ENCODE measurements at places on chromosomes 1 and 21. TPM values are rescaled to one million over a fixed set of nuclear protein-coding genes. Genes with fewer than 3 reads are reported as not detected.
A peak's percentile ranks its signal among the peaks of the same experiment; 100 is the strongest.

DNA sequence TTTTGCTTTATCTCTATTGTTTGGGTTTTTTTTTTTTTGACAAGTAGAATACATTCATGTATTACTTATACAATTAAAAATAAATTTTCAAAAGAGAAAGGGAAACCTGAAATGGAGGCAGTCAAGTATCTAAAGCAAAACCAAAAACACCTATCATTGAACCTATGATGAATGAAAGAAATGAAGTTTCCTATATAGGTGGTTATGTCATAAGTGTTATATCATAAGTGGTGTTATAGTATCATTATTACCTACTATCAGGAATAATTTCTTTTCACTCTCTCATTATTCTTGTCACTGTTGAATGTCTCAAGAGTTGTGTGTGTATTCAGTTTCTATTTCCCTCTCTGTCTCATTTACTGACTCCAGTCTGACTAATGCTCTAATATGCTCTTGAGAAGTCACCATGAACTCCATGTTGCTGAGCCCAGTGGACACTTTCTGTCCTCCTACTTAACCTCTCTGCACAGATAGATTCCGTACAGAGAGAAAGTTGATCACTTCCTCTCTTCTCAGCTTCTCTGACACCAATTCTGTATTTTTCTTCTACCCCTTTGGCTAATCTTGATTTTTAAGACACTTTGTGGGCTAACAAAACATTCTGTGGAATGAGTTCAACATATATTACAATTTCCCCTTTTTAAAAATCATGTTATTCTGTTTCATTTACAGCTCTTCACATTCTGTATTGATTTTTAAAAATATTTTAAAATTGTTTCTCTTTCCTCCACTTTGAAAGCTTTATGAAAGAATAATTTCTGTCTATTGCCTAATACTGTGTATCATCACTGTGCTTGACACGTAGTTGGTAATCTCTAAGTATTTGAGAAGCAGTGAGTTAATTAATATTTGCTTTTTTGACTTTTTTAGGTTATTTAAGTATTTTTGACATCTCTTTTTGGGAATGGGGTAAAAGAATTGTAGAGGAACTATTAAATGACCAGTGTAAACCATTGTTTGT, 50.1 kb downstream of the RASAL2 start:
- DNase-seq: no peak

ELAPOR1 gene
- total RNA-seq: not detected

FAM177B gene
- total RNA-seq: not detected

DNA sequence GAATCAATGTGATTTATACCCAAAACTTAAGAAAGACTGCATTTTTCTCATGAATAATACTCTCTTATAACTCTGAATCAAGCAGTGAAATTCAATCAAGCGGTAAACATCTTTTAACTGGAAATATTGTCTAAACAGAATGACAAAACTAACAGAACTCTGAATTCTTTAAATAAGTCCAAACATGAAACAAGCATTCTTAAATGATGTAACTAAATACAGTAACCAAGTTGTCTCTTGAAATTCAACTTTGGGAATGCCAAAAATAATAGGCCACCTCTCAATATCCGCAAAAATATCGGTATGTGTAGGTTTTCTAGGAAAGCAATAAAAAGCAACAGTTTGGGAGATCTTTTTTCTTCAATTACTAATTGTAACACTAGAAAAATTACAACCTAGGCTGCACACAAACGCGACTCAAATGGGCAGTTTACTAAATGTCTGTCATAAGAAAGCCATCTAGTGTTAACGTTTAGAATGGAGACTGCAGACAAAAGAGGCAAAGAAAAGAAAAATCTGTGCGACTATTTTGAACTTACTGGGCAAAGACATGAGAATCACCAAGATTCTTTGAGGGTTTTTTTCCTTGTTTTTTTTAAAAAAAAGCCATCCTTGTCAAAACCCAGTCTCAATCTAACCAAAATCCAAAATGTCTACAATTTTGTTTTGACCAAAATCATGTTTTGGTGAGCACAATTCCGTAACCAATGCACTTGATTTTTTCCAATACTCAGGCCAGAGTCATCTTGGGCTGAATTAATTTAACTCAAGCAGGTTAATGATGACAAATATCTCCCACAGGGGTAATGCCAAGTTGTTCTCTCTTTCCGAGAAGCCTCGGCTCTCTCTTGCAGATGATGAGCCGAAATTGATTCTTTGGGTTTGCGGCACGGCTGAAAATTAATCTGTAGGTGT, 1.3 kb downstream of the SIPA1L2 start:
- no peak for DNase-seq

GRCh38 chr21:25638660-25639550, at the start of gene JAM2:
Gene JAM2, plus strand, starts transcription at chr21:25639258. Its CDS starts 564 bp downstream, at chr21:25639822.
- DNase-seq: peak; percentile 17

GRCh38 chr1:211133393-211133835, 534 bp downstream of the KCNH1 start:
- DNase-seq: no peak

TMPRSS3 gene
- 1.2 TPM for total RNA-seq

CRABP2 gene
- 1.3 TPM for total RNA-seq

NECTIN4 gene
- 5.6 TPM for total RNA-seq

DNA sequence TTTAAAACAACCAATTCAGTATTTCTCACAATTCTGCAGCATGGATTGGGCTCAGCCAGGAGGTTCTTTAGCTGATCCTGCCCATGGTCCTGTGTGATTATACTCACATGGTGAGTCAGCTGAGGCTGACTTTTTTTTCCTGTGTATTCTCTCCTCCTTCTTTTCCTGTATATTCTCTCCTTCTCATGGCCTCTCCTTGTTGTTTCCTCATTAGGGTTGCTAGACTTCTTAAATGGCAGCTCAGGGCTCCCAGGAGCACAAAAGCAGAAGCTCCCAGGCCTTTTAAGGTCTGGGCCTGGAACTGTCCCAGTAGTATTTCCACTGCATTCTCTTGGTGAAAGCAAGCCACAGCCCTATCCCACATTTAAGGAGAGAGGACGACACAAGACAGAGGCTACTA, 26.8 kb downstream of the VANGL1 start:
- no peak for DNase-seq

- DNase-seq: no peak
Observed at GRCh38 chr1:240672132-240672811, 60.3 kb upstream of the GREM2 start.

DNA sequence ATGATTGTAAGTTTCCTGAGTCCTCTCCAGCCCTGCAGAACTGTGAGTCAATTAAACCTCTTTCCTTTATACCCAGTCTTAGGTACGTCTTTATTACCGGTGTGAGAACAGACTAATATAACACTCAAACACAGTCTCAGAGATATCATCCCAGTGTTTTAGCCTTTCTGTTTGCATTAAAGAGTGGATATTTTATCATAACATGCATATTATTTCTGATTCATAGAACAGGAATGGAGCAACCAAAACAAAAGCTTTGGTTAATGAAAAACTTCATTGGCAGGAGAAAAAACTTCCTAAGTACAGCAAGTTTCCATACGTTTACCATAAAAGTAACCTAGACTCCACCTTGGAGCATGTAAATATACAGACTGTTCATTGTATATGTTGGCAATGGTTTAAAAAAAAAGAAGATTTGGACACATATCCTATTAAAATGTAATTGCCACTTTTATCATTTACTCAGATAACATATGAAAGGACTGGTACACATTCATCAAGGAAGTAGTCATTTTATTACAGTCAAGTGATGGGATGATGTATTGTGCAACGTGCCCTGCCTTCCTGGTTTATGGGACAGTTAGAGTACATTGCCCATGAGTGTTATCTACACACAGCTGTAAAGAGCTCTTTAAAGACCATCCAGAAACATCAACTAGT, 144.8 kb downstream of the ETS2 start:
- DNase-seq: no peak

GRCh38 chr1:229874609-229875008, 192.4 kb upstream of the GALNT2 start:
- DNase-seq: no peak

HSD3B1 gene
- not detected for total RNA-seq

GRCh38 chr1:22491995-22492715, 40.5 kb downstream of the ZBTB40 start:
- no peak for DNase-seq

GRCh38 chr1:75559136-75559535, 51.8 kb downstream of the SLC44A5 start:
- no peak for DNase-seq

DNA sequence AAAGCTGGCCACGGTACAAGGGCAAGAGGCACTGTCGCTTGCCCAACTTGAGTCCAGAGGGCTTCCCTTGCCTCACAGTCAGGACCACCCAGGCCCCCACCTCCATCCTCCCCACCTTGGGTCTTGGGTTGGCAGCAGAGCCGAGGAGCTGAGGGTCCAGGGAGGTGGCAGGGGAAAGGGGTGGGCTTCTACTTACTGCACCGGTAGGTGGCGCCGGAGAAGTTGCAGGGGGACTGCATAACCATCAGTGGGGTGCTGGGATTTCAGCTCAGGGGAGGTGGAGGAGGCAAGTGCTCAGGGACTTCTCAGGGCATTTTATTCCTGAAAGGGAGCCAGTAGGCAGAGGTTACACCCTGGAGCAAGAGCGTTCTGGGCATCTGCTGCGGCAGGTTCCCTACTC, 44.0 kb downstream of the TRIM62 start:
- DNase-seq: no peak

SOAT1 gene
- 32.5 TPM for total RNA-seq

VWA5B1 gene
- total RNA-seq: not detected

ZMYM4 gene
- total RNA-seq: 38.4 TPM

GRCh38 chr1:40532062-40532389, 589 bp downstream of the ZNF684 start:
- DNase-seq: no peak

EFNA3 gene
- total RNA-seq: 1.5 TPM

PCAT6 gene
- total RNA-seq: 0.62 TPM

DNA sequence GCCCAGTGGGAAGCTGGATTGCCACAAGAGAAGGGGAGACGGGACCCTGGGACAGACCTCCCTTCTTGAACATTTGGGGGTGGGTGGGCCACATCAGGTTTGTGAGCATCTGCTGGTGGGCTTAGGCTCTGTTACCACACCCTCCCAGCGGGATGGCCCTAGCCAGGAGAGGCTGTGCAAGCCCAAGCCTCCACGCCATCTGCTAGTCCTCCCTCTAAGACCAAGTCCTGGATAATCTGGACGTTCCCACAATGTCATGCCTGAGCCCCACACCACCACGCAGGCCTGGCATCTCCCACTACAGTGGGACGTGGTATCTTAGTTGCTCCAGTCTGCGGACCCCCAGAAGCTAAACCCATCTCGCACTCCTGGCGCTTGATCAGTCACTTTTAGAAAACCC, 3.7 kb upstream of the IBA57 start:
- no peak for DNase-seq

ARF1 gene
- total RNA-seq: 300 TPM

GRCh38 chr1:178046591-178047270, 47.2 kb upstream of the RASAL2 start:
- no peak for DNase-seq

DBT gene
- total RNA-seq: 7.6 TPM

GRCh38 chr1:15788624-15789301, 18.7 kb downstream of the UQCRHL start:
- DNase-seq: no peak

DNA sequence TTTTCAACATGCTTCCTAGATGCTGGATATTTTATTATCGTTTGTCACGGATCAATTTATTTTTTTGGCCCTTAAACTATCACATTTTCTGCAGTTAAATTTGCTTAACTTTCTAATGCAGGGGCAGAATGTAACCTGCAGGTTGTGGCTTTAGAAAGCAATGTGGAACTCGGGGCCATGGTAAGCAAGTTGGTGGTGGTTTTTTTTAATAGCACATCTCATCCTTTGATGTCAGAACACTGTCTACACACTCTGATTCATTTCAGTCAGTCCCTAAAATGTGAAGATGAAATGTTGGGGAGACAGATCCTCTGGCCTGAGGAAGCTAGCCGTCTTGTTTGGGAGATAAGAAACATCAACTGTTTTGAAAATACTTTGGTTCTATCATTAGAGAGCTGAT, 89.5 kb downstream of the GALNT2 start:
- DNase-seq: no peak

- no peak for DNase-seq
Observed at GRCh38 chr1:84603223-84603622, 29.0 kb upstream of the CTBS start.

- no peak for DNase-seq
Observed at GRCh38 chr1:185939142-185939541, 205.0 kb downstream of the HMCN1 start.

DNA sequence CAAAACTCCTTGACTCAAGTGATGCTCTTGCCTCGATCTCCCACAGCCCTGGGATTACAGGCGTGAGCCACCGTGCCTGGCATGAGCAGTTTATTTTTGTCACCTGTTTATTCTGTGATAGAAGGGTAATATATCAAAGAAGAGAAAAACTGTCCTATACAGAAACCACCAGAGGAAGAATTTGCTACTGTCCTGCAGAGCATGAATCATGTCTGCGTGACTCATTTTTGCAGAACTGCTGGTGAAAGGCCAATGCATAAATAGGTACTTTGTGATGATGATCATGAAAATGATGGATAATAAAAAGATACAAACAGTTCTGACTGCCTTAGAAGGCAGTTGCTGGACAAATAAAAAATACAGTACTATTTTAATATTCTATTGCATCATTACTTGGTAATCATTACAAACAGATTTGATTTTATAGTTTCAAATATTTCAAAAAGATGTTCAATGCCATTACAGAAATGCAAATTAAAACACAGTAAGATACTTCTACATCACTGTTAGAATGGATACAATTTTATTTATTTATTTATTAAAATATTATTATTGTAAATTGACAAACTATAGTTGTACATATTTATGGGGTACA, 26.5 kb downstream of the RIPPLY3 start:
- DNase-seq: no peak

GRCh38 chr1:178726545-178726944, 1.5 kb downstream of the RALGPS2 start:
- DNase-seq: no peak

DNA sequence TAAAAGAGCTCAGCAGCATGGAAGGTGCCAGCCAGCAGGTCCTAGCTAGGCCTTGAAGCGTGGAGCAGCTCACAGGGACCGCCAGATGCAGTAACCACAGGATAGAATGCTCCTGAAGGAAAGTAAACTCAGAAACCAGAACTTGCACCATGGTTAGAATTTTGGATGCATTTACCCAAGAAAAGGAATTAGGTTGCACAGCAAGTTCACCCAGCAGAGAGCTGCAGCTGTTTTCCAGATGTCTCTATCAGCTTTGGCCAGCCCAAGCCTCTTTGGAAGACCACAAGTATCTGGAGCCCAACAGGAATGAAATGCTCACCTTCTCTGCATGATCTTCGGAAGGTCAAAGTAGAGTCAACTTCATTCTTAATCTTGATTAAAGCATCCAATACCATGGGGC, 21.0 kb upstream of the ATP13A2 start:
- DNase-seq: no peak

- DNase-seq: no peak
Observed at GRCh38 chr1:26044971-26045721, 772 bp downstream of the SLC30A2 start.

RGS5 gene
- total RNA-seq: 2.8 TPM
